ENCODE measurements at places on chromosomes 5 and 9.

DNA sequence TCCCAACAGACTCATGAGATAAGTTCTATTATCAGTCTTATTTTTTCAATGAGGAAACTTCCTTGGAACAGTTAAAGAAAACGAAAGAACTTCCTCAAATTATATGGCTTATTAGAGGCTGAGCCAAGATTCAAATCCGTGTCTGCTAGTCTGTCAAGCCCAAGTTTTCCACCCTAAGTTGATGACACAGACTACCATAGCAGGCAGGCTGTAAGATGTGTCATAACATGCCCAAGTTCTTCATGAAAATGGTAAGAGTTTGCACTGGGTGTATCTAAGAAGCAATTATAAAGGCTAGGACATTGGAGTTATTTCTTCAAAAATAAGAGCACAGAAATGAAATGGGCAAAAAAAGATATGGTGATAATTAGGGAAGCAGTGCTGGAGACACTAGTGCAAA is 634.5 kb downstream of the BRINP1 start:
- DNase-seq: no peak

DNA sequence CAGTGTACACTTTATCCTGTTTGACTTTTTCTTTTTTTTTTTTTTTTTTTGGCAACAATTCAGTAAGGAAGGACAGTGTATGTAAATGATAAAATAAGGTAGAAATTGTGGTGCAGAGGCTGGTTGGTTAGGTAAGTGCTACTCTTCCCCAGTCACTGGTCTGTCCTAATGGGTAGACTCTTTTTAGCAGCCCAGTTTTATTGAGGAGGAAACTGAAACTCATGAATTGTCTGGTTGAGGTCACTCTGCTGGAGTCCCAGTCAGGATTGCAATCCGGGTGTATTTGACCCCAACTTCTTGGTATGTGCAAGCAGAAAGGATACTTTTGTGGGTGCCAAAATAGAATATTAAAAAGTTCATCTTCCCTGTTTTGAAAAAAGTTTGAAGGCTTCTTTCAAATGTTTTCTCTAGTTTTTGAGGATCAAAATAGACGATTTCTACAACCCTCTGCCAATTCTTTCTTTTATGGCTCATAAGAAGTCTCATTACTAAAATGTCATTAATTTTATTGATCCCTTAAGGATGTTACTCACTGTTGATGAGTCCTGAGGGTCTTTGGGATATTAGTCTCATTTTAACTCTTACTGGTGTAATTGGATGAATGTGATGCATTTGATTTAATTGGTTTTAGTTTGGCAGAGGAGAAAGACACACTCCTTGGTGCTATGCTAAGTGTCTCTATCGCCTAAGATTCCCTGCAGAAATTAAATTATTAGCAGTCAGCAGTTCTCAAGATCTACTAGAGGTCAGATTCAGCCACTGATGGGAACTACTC is 171.9 kb downstream of the KDM4C start:
- no peak for DNase-seq

DNA sequence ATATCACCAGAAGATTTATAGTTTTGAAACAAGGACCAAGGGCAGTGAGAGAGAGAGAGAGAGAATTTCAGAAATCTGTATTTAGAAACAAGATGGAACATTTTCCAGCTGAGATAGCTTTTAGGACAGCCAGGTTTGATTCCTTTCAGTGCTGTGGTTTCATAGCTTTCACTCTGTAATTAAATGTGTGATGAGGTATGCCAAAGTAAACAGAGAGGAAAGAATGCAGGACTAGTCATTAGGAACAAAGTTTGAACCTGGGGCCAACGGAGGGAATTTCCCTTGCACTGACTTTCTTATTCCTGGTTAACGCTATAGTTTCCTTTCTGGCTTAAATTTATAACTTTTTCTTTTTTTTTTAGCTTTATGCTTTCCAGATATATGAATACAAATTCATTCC is 10.0 kb upstream of the CCL28 start:
- DNase-seq: peak; percentile 18

- no peak for DNase-seq
Observed at GRCh38 chr9:123678038-123678877, 251.7 kb downstream of the DENND1A start.

DNA sequence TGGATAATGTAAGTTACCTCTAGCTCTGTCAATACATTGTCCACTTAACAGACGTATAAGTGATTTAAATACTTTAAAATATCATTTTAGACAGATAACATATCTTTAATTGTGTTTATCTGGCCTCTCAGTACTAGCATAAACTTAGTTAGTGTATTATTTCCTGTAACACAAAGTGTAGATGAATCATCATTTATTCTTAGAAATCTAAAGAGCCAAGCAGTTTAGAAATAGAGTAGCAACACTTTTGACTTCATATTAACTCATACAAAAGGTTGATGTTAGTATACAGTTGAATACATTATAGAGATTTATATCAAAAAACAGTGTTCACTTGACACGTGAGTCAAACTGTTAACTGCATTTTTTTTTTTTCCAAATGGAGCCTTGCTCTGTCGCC is 18.0 kb downstream of the NCBP1 start:
- no peak for DNase-seq

DNA sequence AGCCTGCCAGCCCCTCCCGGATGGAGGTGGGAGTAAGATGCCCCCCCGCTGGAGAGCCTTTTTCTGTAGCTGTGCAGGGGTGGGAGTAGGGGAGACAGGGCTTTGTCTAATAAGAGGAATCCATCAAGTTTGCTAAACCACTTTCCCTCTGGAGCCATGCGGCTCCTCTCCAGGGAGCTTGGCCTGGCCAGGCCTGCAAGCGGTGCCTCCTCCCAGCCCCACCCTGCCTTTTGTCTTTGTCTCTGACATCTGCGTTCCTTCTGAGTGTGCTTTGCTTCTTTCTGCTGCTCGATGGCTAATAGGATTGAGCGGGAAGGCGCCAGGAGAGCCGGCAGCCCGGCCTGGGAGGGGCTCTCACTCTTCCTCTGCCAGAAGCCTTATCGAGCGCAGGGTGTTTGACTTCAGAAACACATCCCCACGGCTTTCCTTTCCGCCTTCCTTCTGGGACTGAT is 26.7 kb upstream of the FCN1 start:
- no peak for DNase-seq

- no peak for DNase-seq
Observed at GRCh38 chr5:16912080-16912479, 24.0 kb downstream of the MYO10 start.

GRCh38 chr5:88452820-88453219 is 184.2 kb upstream of the TMEM161B start:
- no peak for DNase-seq

GRCh38 chr5:78984439-78985115 is 533 bp downstream of the ARSB start:
- DNase-seq: peak; percentile 78

DNA sequence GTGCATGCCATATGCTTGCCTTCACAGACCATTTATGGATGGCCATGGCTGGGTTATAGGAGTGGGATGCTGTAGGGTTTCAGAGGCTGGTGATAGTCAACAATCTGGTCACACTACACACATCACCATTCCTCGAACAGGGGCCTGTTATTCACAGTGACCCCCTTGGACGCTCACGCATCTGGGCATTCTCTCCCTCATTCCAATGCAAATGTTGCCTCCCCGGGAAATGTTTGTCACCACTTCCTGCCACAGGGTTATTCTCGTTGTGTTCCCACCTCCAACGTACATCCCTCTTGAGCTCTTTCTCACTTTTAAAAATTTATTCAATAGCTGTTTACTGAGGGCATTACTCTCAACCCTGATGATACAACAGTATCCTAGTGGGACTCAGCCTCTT is 135.4 kb downstream of the SCAMP1 start:
- no peak for DNase-seq

DNA sequence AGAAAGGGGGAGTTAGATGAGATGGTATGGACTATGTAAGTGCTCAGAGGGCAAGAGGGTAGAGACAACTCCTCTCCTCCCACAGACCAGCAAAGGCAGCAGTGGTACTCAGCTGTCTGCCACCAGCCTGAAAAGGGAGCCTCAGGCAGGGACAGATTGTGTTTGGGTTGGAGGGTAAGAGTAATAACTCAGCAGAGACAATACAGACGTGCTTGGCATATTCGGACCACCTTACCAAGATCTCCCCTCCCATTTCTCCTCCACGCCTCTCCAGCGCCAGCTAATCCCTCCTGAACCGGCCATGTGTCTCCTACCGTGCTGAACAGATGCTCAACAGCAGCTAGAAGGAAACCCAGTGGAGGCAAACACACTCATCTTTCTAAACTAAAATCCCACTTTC is 180.8 kb downstream of the ASTN2 start:
- DNase-seq: no peak

DNA sequence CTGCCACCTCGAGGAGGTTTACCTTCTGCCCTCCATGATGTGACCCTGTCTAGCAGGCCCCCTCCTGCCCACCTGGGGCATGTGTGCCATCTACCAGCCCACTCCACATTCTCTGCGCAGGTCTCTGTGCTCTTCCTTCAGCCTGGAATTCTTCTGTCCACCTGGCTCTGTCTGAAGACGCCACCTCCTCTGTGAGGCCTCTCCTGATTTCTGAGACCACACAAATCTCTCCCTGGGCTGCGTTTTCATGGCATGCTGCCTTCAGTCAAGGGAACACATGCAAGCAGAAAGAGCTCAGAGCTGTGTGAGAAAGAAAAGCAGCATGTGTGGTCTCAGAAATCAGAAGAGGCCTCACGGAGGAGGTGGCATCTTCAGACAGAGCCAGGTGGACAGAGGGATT is 22.1 kb downstream of the FOXE1 start:
- DNase-seq: no peak

- no peak for DNase-seq
Observed at GRCh38 chr5:65029178-65029577, 260.4 kb downstream of the CWC27 start.

DNA sequence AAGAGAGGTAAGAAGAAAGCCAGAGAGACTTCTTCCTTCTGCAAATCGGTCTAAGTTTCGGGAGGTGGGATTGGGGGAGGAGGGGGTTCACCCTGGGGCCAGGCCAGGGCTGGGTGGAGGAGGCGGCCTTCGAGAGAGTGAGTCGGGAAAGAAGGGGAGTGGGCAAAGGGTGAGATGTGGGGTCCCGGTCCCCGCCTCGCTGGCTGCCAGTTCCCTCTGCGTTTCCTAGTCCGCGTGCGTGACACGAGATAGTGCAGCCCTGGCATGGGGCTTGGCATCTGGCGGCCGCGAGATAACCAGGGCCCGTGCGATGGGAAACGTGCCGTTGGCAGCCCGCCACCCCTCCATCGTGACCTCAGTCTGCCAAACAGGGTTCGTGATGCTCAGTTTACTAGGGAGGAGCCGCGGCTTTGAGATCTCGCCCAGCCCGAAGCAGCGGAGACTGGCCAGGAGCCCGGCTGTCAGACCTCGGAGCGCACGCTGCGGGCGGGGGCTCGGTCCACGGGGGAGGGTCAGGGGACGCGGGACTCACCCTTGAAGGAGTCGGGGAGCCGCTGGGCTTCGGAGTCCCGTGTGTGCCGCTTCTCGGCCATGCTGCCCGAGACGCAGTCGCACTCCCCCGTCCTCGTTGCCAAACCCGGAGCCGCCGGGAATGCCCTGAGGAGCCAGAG is at the start of gene STOM:
STOM (minus strand) TSS at position 656 of the 671 bp plus-strand sequence; CDS start at position 593, 63 bp downstream.
- DNase-seq: no peak

DNA sequence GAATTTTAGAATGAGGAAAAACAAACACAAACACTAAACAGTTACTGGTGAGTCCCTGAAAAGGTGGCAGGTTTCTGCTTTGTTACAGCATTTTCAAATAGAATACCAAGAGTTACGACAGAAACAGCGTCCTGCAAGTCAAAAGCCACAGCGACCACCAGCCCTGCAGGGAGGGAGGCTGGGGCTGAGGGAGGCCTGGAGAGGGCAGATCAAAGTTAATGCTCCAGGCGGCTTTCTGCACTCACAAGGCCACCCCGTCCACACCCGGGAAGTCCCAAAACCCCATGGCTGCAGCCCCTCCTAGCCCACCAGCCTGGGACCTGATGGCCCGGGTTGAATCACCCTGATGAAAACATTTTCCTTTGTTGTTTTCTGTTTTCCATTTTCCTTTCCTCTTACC is 29.3 kb downstream of the COL23A1 start:
- no peak for DNase-seq

DNA sequence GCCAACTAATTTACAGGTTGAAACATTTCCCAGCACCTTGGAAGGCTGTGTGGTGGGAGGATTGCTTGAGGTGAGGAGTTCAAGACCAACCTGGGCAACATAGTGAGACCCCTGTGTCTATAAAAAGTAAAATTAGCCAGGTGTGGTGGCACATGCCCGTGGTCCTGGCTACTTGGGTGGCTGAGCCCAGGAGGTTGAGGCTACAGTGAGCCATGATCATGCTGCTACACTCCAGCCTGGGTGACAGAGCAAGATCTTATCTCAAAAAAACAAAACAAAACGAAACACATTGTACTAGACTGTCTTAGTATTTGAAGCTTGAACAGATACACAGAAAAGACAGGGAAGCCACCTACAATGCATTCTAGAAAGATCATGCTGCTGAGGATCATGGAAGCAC is 2.8 kb upstream of the HSDL2 start:
- DNase-seq: no peak

- no peak for DNase-seq
Observed at GRCh38 chr9:306907-307306, 92.2 kb downstream of the DOCK8 start.

DNA sequence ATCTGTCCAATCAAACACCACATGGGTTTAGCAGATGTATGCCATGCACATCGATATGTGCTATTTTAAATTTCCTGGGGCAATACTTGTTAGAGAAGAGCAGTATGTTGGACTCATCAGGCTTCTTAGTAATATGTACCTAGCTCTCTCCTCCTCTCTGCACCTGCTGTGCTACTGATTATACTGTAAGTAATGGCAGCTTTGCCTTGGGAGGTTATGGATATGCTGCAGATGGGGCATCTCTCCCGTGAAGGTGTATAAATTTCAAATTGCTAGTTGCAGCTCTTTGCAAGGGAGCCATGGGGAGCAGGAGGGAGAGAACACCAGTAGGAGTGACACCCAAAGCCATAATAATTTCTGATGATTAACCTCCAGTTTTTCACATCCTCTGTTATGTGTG is 101.5 kb downstream of the SPATA31D1 start:
- DNase-seq: no peak

- DNase-seq: no peak
Observed at GRCh38 chr9:111648066-111648465, 13.3 kb upstream of the GNG10 start.

DNA sequence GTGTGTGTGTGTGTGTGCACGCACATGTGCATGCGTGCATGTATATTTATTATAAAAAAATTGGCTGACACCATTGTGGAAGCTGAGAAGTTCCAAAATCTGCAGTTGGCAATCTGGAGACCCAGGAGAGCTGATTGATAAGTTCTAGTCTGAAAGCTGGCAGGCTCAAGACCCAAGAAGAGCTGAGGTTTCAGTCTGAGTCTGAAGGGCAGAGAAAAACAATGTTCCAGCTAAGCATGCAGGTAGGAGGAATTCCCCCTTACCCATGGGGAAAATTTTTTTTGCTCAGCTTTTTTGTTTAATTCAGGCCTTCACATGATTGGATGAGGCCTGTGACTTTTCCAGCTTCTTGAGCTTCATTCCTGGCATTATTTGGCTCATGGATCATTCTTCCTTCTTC is 31.2 kb upstream of the ACTBL2 start:
- no peak for DNase-seq

DNA sequence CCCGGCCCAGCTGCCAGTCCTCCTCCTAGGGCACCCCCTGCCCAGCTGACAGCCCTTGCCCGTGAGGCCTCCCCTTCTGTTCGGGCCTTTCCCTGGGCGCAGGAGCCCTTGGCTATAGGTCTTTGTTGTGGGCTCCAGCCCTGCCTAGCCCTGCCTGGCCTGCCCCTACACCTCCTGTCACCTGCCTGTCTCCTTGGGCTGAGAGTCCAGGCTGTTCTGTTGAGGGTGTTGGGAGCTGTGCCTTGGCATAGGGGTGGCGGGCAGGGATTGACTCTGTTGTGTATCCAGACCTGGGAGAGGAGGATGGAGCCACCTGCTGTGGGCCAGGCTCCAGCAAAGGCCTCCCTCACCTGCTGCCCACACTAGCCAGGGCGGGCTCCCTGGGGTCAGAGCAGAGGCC is 11.6 kb downstream of the FCN2 start:
- DNase-seq: no peak

Measured in renal cortex interstitium (tissue), 15 donors.